Stimulated activated CD8-positive, alpha-beta memory T cell treated with anti-CD3 and anti-CD28 coated beads, Interleukin-7, amount 100 ng/mL, for 1 hour (primary cell): ENCODE measurements at places on chromosomes 7 and 10.

DNA sequence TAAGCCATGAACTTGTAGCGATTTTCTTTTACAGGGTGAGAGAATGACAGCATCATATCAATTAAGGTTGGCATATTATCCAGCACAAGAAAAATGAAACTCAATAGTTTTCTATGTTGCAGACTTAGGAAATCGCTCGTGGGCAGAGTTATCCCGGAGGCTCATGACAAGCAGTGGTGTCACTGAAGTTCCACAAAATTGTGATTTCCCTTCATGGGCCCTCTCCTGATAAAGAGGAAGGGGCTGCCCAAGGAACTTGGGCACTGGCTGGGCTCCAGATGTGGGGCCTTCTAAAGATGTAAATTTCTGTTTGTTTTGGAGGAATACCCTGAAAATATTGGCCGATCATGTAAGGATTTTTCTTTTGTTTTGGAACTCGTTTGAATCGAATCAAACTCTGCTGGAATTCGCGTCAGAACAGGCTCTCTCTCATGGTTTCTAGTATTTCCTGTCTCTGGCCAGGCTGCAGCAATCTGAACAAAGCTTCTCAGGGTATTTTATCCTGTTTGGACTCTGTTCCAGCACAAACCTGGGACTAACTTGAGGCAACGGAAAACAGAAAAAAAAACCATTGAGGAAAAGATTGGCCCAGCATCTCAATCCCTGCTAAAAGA, 340.6 kb upstream of the NRP1 start:
- DNase-seq, result no peak

DNA sequence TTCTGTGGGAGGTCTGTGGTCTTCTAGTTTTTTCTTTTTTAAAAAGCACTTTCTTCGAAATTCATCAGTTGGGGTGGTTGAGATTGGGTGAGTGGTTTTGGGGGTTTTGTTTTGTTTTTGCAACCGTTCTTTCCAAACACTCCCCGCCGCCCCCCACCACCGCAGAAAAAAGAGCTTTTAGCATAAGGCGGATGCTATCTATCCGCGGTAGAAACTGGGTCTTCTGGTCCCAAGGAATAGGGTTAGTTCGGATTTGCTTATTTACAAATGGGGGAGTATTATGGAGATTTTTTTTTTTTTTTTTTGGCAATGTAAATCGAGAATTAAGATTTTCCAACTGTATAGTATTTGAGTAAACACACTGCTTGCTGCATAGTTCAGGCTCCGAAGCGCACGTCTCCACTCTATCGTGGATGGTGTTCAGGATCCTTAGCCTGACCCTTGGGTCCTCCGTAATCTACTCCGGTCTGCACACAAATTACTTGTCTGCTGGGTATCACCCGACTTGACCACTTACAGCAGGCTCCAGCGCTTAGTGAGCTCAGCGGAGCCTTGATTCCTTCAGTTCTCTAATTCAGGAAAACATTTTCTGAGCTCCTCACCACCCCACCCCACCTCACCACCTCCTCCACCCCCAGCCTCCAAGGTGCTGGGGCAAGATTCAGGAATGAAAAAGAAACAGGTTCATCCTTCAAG, 757 bp upstream of the NRCAM start:
- no peak for DNase-seq

GRCh38 chr7:84720456-84721097, 466.3 kb downstream of the SEMA3D start:
- DNase-seq, result no peak

- DNase-seq, result no peak
Measured at GRCh38 chr7:107643938-107644308, 16.7 kb upstream of the SLC26A4 start.

DNA sequence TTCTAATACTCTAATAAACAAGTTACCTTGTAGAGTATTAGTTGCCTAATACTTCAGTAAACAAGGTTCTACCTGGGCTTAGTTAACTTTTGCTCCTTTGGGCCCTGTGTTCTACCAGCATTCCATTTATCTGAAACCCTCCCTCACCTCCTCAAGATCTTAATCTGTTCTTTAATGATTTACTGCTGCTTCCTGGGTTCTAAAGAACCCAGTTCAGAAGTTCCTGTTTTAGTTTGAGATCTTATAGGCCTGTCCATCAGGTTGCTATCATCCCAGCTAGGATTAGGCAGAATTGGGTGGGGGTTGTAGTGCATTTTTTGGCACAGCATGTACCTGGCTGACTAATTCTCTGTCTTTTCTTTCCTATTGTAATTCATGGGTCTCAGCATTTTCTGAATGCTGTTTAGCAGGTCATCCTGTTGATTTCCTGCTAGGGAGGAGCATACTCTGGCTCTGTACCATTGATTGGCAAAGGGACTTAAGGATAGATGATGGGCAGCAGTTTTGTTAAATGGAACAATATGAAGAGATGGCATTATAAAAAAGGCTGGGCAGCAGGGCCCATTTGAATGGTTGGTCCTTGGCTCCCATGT, 53.7 kb upstream of the TMEM248 start:
- no peak for DNase-seq

DNA sequence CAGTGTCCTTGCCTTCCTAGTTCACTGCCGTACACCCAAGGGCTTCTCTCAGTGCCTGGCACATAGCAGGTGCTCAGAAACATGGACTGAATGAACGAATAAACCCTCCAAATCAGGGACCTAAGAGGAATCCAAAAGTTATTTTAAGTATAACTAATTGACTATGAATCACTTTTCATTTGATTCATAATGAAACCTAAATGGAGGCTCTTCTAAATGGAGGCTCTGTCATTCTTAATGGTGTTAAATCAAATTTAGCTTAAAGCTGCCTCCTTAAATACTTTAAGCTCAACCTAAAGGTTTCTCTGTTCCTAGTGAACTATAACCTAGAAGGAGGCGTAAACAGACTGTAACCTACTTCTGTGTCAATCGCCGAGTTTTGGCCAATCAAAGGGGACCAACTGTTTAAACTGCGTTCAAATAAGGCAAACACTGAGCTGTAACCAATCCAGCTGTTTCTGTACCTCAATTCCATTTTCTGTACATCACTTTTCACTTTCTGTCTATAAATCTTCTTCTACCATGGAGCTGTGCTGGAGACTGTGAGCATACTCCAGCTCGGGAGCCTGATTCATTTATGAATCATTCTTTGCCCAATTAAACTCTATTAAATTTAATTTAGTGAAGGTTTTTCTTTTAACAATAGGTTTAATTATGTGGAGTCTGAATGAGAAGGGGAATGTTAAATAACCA, 11.0 kb downstream of the PYROXD2 start:
- DNase-seq, result no peak

DNA sequence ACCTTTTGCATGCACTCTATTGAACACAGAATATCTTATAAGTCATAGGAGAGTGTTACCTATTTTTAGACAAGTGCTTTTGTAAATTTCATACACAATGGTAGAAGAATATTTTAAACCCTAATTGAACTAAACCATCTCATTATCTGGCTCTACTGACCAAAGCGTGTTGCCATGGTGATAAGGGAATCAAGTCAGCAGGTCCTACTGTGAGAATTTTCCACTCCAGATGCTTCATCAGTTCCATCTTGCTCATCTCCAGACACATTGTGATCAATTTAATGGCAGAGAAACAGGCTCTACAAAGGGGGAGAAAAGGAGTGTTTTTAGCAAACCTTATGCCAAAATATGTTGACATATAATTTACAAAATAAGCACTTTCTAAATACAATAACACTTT, 621.9 kb upstream of the GHITM start:
- DNase-seq, result no peak

DNA sequence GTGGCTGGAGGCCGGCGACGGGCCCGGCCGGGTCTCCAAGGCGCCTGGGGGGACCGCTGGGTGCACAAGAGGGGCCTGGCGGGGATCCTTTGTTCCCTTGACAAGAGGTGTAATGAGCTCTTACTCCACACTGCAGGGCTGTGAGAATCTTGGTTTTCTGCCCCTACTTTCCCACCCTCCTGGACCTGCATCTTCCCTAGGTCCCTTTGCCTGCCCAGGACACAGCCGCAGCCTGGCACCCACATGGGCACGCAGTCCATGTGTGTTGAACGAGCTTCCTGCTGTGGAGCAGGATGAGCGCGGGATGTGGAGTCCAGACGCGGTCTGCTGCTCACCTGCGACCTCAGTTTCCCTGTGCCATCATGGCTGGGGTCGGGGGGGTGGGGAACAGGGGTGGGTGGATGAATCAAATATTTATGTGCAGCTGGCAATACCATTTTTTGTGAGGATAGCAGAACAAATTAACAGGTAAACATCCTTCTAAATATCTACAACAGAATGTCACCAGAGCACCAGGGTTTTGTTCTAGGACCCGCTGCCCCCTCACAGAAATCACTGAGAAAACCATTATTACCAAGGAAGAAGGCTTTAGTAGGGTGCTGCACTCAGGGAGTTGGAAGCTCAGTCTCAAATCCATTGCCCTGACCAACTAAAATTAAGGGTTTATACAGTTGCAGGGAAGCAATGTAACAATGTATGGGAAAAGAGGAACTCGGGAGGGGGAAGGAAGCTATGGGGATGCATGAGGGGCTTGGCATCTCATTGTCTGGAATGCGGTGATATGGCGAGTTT, 474 bp upstream of the NSMCE4A start:
- DNase-seq, result no peak

DNA sequence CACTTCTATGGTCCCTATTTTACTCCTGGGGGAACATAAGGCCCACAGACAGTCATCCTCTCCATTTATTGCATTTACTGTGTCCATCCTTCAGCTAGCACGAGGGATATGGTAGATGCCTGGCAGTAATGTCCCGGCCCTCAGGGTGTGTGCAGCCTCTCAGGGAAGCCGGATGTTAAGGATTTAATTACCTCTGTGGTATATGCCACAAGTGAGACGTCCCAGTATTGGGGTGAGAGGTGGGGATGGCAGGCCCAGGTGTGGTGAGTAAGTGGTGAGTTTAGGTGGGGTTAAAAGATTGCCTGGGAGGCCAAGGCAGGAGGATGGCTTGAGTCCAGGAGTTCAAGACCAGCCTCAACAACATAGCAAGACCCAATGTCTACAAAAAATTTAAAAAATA, 144.9 kb downstream of the SH3PXD2A start:
- no peak for DNase-seq

DNA sequence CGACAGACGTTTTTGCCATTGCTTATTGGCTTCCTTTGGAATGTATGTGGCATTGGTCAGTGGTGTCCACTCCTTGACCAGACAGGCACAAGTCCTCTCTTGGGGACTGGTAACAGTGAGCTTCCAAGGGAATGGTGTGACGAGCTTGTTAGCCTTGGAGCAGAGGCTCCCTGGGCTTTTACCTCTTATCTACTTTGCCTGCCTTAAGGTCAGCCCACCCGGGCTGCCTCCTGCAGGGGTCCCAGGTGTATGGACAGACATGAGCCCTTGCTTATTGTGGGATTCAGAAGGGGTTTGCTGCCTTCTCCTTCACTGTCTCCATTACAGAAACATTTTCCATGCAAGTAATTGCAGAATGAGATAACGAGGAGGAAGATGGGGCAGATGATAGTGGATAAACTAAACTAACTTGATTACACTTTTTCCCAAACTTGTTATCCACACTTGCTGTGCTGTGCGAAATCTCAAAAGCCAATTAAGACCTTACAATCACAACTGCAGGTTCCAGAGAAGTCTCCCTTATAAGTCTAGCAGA, 29.7 kb downstream of the PLPP4 start:
- no peak for DNase-seq

GRCh38 chr7:79876848-79877252, 257.8 kb upstream of the GNAI1 start:
- no peak for DNase-seq

GRCh38 chr10:89505640-89506275, 29.6 kb downstream of the SLC16A12 start:
- no peak for DNase-seq

- DNase-seq, result no peak
Measured at GRCh38 chr10:25938405-25938804, 4.4 kb downstream of the MYO3A start.

DNA sequence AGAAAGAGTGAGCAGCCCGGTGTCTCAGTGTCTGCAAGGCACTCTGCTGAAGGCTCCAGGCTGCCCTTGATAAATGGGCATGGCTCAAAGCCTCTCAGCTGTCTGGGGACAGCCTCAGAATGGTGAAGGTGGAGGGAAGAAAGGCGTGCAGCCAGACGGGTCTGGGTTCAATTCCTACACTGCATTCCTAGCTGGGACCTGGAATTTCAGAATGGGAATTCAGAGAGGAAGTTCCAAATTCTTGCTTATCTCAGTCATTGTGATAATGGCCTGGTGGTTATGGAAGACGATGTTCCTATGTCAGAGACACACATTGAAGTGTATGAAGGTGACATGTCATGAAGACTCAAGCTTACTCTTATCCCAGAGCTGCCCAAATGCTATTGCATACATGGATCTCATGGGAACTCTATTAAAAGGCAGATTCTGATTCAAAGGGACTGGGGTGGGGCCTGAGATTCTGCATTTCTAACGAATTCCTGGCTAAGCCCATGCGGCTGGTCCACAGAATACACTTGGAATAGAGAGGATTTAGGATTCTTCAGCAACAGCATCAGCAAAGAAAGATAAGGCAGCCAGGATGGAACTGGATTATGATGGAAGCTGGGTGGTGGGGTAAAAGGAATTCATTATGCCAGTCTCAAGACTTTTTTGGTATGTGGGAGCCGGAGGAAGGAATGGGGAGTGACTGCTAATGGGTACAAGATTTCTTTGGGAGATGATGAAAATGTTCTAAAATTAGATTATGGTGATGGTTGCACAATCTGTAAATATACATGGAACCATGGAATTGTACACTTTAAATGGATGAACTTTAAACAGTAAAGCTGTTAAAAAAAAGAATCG, 82.6 kb upstream of the ZMIZ1 start:
- DNase-seq, result no peak

DNA sequence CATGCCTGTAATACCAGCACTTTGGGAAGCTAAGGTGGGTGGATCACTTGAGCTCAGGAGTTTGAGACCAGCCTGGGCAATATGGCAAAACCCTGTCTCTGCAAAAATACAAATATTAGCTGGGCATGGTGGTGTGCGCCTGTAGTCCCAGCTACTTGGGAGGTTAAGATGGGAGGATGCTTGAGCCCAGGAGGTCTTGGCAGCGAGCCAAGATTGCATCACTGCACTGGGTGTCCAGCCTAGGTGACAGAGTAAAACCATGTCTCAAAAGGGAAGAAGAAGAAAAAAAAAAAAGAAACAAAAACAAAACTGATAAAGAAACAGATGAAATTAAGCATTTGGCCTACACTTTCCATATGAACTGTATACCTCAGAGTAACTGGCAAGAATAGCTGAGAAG, 319.2 kb downstream of the PARD3 start:
- DNase-seq, result no peak

DNA sequence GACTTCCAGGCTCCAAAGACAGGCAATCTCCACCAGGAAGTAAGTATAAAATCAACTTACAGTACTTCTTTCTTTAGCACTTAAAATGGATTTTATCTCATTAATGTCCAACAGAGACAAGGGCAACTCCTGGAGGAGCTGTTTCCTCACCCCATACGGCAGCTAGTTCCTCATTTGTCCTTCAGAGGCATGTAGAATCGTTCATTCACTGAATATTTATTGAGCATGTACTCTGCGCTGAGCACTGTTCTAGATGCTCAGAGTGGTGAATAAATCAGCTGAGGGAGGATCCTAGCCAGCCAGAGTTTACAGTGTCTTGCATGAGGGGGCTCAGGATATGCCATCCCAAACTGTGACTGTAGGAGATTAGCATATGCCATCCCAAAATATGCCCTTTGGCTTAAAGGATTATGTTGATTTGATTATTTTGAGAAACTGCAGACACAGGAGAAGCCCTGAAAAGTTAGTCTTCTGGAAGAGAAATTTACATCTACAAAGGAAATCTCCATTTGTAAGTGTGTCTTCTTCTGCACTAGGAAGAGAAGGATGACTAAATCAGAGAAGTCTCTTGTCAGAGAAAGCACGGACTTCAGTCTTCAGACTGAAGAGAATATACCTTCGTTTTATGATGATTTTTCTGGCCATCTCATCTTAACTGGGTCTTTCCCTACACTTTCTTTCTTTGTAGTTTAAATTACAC, 66.9 kb downstream of the BAMBI start:
- DNase-seq, result no peak
